Tibial artery (tissue), 4 donors: ENCODE measurements at places on chromosomes 7 and 10.
A peak's percentile ranks its signal among the peaks of the same experiment; 100 is the strongest.

DNA sequence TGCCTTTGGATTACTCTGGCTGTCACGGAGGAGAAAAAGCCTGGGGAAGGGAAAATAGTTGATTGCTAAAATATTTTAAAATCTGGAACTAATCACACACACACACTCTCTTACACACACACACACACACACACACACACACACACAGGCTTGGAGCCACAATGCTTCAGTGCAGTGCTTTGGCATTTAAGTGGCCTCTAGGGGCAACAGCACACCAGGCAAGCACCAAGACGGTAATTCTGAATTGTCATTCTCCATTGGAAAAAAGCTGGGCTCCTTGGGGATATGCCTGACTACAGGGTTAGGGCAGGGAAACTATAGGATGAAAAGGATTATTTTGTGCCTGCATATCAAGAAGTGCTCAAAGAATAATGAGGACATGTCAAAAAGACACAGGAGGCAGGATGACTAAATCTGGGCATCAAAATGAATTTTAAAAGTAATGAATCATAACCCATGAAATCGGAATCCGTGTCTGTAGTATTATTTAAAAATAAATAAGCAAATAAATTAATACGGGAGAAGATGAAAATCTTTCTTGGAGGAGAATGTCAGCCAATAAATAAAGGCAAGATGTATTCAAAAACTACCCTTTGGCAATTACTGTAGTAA is 30.4 kb upstream of the DDC start:
- DNase-seq, result no peak
- H3K4me1 ChIP-seq, result no peaks in the 10 kb centered on the region
- H3K4me3 ChIP-seq, result no peak overlapping the region
- peaks cover 76% of the 10 kb centered on the region for H3K36me3 ChIP-seq

DNA sequence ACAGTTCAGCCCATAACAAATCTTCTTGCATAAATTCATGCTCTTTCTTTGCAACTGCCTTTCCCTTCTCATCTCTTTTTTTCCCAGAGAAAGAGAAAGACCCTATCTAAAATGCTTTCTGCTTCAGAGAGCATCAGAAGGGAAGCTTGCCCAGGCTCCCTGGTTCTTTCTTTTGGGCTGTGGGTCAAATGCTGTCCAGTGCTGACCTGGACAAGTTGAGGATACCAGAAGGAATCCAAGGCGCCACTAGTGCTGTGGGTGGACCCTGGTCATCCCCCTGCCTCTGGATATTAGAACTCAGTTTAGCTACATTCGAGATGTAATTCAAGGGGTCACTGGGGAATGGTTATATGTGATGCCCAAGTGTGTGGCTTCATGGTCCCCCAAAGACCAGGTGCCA is 411.6 kb downstream of the RPS24 start:
- H3K4me1 ChIP-seq, result peaks cover 6% of the 10 kb centered on the region
- no peaks in the 10 kb centered on the region for H3K27me3 ChIP-seq
- no peaks in the 10 kb centered on the region for H3K36me3 ChIP-seq

- DNase-seq, result no peak
- H3K27me3 ChIP-seq, result peaks cover 39% of the 10 kb centered on the region
- no peaks in the 10 kb centered on the region for H3K36me3 ChIP-seq
- peak within 1 kb of the TSS; percentile 58 for H3K4me3 ChIP-seq
- H3K4me1 ChIP-seq, result peaks cover 13% of the 10 kb centered on the region
These were observed at the start of gene C1QL3 for GRCh38 chr10:16521311-16522016. TSS of gene C1QL3 (minus strand) at chr10:16521879. CDS start at chr10:16521065, 814 bp downstream.

DNA sequence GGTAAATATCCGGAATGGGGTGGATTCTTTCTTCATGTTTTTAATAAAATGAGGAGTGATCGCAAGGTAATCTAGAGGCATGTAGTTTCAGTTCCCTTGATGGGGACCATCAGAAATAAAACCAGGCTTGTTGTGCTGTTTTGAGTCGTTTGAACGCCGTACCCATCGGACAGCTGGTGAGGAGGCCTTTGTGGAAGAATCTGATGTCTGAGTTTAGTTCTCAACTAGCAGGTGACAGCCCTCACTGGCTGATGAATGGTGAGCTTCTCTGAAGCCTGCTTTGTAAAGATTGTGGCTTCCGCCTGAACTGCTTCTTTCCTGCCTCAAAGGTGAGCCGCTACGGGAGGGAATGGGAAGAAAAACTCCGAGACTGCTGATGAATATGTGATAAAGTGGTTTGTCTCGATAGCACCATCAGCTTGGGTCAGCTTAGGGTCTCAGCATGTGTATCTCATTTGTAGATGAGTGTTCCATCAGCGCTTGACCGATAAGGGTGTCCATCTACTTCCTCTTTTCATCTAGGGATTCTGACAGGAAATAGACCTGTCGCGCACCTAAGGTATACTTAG is 977 bp downstream of the TMEM248 start:
- H3K4me3 ChIP-seq, result peak overlapping the region; percentile 75
- H3K36me3 ChIP-seq, result no peaks in the 10 kb centered on the region
- no peak for DNase-seq
- peak overlapping the region; percentile 72 for H3K27ac ChIP-seq
- H3K27me3 ChIP-seq, result no peaks in the 10 kb centered on the region

GRCh38 chr10:33087922-33088321 is 129.9 kb upstream of the ITGB1 start:
- H3K27me3 ChIP-seq, result no peaks in the 10 kb centered on the region
- no peaks in the 10 kb centered on the region for H3K36me3 ChIP-seq
- no peak overlapping the region for H3K4me3 ChIP-seq
- no peak overlapping the region for H3K27ac ChIP-seq
- no peak for DNase-seq
- H3K4me1 ChIP-seq, result no peaks in the 10 kb centered on the region

DNA sequence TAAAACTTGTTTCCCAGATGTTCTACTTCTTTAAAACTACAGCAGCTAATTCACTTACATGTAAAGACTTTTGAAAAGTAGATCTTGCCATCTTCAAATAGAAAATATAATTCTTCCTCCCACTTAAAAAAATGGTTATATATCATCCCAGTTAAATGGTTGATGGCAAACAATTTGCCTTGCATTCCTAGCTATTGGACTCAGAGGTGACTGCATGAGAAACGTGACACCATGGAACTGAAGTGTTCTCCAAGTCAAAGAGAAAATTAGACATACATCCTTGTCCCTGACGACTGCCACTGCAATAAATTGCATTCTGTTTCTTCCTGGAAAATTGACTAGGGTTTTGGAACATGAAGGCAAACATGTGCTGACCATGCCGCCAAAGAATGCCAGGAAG is 95.0 kb upstream of the POM121L12 start:
- H3K27ac ChIP-seq, result no peak overlapping the region
- H3K4me3 ChIP-seq, result no peak overlapping the region
- DNase-seq, result no peak
- no peaks in the 10 kb centered on the region for H3K36me3 ChIP-seq
- H3K4me1 ChIP-seq, result no peaks in the 10 kb centered on the region

GRCh38 chr7:14055813-14056212 is 66.3 kb upstream of the ETV1 start:
- no peaks in the 10 kb centered on the region for H3K27me3 ChIP-seq
- no peak overlapping the region for H3K4me3 ChIP-seq
- H3K36me3 ChIP-seq, result no peaks in the 10 kb centered on the region
- H3K4me1 ChIP-seq, result no peaks in the 10 kb centered on the region
- no peak for DNase-seq

DNA sequence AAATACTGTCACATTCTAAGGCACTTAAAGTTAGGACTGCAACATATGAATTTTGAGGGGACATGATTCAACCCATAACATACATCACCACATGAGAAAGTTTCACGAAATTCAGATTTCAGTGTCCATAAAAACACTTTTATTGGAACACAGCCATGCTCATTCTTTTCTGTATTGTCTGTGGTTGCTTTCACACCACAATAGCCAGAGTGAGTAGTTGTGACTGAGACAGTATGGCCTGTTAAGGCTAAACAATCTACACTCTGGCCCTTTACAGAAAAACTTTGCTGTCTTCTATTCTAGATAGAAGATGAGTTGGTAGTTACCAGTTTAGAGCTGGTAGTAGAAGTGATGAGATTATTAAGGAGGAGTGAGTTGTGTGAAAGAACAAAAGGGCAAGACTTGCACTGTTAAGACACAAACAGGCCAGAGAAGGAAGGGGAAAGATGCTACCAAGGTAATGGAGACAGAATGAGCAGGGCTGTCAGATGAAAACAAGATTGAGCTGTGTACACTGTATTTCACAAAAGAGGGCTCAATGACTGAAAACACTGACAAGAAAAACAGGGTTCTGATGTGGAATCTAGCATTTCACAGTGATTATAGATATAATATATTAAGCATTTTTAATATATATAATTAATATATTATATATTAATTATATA is 108.6 kb downstream of the PPP1R3A start:
- H3K36me3 ChIP-seq, result no peaks in the 10 kb centered on the region
- no peak overlapping the region for H3K4me3 ChIP-seq
- H3K27ac ChIP-seq, result no peak overlapping the region
- DNase-seq, result no peak

GRCh38 chr7:117946151-117946633 is 73.0 kb upstream of the CTTNBP2 start:
- no peaks in the 10 kb centered on the region for H3K27me3 ChIP-seq
- DNase-seq, result no peak
- no peak overlapping the region for H3K4me3 ChIP-seq
- no peak overlapping the region for H3K27ac ChIP-seq

DNA sequence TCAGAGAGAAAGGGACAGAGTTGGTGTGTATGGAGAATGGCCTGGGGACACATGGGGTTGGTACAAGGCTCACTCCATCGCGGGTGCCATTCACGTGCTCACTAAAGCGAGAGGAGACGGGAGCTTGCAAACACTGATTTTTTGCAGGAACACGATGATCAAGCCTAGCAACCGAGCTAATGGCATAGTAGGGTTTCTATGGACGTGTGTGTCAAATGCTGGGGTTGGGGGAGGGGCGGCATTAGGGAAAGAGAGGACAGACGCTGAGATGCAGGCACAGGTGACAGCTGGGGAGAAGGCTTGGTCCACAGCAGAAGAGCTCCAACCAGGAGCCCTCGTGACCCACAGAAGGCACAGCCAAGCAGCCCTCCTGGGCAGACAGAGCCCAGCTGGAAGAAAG is 33.9 kb downstream of the RCC1L start:
- no peaks in the 10 kb centered on the region for H3K27me3 ChIP-seq
- no peak overlapping the region for H3K27ac ChIP-seq
- no peak for DNase-seq
- peaks cover 39% of the 10 kb centered on the region for H3K36me3 ChIP-seq
- no peaks in the 10 kb centered on the region for H3K4me1 ChIP-seq
- H3K4me3 ChIP-seq, result no peak overlapping the region

DNA sequence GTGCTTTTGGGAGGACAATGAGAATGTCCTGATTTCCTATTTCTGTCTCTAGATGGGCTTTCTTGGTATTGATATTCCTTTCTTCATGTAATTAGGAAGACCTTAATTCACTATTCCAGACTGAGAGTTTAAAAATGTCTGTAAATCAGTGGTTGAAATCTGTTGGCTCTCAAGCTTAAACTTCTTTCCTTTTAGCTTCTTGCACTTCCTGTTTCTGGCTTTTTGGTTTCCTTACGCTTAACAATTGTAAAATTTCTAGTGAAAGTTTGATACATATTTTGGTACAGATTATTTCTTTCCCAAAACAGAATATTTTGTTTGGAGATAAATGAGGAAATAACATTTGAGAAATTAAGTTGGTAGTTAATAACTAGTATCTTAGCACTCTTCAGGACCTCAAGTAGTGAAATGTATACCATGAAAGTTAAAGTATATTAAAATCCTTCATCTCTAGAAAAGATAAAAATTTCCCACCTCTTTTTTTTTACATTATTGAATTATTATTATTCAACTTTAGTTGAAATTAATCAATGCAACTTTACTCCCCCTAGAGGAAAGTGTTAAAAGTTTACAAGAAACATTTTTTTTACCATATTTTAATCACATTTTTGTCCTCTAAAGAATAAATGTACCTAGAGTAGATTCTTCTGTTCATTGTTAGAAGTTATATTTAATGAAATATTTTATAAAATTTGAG is 137.2 kb downstream of the PHTF2 start:
- no peak for DNase-seq
- H3K4me3 ChIP-seq, result no peak overlapping the region
